Stimulated activated CD4-positive, alpha-beta T cell treated with anti-CD3 and anti-CD28 coated beads, Interleukin-2, amount 100 ng/mL, for 24 hours (primary cell): ENCODE measurements at places on chromosomes 2 and 18.

GRCh38 chr2:51673628-51674027, 641.7 kb upstream of the NRXN1 start:
- no peak for DNase-seq

DNA sequence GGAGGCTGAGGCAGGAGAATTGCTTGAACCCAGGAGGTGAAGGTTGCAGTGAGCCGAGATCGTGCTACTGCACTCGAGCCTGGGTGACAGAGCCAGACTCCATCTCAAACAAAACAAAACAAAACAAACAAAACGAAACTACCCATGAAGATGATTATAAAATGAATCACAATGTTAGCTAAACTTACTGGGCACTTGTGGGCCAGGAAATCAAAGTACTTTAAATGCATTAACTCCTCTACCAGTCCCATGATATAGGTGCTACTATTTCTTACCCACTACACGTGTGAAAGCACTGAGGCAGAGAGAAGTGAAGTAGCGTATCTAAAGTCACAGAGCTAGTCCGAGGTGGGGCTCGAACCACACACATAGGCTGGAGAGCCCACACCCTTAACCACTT, 53.6 kb downstream of the POLE4 start:
- no peak for DNase-seq

- DNase-seq: no peak
Measured at GRCh38 chr2:26668856-26669750, 23.4 kb upstream of the KCNK3 start.

- no peak for DNase-seq
Measured at GRCh38 chr18:46421973-46422551, 235.0 kb downstream of the LOXHD1 start.
